ENCODE measurements at places on chromosomes 6 and 20.

DNA sequence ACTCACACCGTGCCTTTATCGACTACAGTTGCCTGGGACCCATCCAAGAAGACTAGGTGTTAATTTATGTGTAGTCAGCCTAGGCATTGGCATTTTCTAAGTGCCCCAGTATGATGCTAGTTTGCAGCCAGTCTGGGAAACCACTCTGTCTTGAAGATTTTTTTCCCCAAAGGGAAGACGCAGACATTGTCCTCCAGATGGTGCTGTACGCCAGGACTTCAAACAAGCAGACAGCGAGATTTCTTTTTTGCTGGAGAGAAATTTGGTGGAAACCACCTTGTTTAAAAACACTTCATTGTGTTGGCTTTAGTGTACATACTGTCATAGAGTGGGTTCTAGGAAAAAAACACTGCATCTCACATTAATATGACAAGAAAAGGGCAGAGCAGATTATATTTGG is 30.0 kb downstream of the ALDH5A1 start:
- no peak for DNase-seq

- DNase-seq: no peak
These were observed 444.2 kb downstream of the CDH26 start for GRCh38 chr20:60402189-60403058.

DNA sequence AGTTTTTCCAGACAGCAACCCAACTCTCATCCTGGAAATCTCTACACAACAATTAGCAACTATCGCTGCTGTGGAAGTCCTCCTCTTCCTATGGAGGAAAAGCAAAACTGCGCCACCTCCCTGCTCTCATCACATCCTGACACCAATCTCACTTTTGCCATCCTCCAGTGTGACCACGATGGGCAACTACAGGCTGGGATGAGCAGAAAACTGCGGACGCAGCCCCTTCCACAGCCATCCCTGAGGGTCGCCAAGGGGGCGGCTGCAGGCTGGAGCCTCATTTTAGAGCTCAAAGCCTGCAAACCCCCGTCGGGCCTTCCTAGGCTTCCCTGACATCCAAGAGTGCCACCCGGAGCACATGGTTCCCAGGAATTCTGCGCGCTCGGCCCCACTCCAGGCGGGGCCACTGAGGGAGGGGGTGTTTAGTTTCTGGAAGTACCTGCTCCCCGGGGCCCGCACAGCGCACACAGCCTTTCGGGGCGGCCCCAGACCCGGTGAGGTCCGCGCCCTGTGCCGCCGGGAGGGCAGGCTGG is 1.2 kb downstream of the TCFL5 start:
- no peak for DNase-seq

DNA sequence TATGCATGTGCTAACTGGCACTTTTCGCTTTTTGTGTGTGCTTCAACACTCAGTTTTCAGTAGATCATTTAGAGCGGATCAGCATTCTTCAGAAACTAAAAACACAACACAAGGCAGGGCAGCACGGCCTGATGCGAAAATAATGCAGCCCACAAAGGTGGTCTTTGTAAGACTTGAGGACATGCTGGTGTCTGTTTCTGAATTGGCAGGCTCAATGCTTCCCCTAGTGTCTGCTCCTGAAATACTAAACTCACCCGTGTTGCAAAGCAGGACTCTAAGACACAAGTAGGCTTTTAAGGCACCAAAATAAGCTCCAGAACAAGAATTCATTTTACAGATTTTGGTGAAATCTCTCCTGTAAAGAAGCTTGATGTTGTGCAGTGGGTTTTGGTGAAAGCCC is 676.5 kb downstream of the TENT5A start:
- DNase-seq: no peak

GRCh38 chr6:90078513-90079289 is 184.4 kb downstream of the GJA10 start:
- no peak for DNase-seq

DNA sequence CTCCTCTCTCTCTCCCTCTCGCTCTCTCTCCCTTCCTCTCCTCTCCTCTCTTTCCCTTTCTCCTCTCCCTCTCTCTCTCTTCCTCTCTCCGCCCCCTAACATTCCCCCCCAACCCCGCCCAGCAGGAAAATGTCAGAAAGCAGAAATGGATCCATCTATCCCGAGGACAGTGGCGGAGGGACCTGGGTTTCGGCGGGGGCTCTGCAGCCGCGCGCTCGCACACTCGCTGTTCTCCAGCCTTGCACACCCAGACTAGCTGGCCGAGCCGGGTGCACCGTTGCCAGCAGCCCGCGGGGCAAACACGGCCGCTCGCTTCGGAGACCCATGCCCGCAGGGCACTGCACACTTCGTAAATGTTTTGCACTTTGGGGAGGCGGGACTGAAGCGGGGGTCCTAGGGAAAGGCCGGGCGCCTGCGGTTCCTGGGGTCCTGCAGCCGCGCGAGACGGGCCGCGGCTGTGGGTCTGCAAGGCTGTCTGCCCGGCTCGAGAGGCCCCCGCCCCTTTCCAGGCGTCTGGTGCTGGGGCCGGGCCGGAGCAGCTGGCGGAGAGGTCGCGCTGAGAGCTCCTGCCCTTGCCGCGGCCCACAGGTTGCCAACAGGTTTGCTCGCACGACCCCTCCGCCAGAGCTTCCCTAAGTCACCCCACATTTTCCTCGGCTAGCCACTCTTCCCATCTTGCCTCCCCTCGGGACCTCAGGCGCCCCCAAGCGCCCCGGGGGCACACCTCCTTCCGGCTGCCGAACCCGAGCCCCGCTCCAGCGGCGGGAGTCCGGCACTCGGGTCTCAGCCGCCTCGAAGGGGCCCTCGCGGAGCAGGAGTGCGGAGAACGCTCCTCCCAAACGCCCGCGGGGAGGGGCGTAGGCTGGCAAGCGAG is 818 bp upstream of the MDGA1 start:
- DNase-seq: peak; percentile 41

DNA sequence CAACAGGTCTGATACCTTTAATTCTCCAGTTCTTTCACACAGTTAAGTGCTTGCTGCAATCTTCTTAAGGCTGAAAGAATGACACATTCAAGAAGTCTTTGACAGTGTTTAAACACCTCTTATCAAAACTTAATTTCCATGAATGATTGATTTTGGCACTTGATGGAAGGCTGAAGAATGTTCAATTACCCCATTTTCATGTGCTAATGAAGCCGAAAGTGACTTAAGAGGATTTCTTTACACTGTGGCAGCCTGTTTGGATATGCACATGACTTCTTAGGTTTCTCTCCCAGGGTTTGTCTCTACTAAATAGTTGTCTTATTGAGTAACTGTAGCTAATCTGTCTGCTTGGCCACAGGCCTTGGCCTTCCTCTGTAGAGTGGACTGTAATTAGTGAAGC is 81.1 kb upstream of the PRDM1 start:
- no peak for DNase-seq

- no peak for DNase-seq
These were observed 492.4 kb upstream of the MARCKS start for GRCh38 chr6:113364766-113365165.

DNA sequence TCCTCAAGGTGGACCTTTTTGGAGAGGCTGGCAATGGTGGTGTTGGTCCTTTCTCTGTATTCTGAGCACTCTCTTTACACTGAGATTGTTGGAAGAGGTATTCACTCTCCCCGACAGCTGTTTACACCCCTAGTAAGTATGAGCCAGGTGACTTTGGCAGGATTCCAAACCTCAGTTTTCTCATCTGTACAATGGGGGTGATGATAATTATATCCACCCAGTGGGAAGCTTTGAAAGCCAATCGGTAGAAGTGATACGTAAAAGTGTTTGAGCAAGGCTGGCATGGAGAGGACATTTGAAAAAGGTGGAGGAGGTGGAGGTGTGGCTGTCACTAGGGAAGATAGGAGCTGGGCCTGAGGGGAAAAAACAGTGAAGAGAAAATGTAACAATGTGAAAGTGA is 35.5 kb downstream of the ISM1 start:
- no peak for DNase-seq

DNA sequence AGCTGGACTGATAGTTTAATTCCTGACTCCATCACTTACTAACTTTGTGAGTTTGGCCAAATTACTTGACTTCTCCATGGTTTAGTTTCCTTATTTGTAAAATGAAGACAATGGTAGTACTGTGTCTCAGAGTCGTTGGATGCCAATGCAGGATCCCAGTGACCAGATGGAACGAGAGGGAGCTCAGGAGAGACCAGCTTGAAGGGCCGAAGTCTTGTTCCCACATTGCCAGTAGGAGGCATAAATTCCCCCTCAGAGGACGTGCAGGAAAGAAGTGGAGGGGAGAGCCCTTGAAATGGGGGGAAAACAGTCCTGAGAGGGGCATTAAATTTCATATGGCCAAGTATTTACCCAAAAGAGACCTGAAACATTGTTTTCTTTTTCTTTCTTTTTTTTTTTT is 2.1 kb upstream of the MUC22 start:
- DNase-seq: no peak

- DNase-seq: no peak
These were observed 73.9 kb upstream of the TGM3 start for GRCh38 chr20:2221921-2222320.

DNA sequence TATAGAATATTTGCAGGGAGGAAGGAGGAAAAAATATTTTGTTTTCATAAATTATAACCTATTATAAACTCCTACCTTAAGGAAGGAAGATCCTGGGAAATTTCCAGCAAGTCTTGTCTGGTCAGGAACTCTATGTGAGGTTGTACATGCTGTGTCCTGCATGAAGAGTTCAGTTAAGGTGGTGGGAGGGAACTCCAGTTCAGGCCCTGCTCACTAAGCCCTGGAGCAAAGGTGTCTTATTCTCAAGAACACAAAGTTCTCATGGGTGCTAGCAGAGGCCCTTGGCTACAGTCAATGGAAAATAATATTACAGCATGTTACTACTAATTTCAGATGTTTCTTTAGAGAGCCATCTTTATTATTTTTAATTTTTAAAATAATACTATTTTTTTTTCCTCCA is 3.8 kb upstream of the OGFRL1 start:
- no peak for DNase-seq

GRCh38 chr6:137680705-137681346 is 186.2 kb upstream of the TNFAIP3 start:
- DNase-seq: no peak

DNA sequence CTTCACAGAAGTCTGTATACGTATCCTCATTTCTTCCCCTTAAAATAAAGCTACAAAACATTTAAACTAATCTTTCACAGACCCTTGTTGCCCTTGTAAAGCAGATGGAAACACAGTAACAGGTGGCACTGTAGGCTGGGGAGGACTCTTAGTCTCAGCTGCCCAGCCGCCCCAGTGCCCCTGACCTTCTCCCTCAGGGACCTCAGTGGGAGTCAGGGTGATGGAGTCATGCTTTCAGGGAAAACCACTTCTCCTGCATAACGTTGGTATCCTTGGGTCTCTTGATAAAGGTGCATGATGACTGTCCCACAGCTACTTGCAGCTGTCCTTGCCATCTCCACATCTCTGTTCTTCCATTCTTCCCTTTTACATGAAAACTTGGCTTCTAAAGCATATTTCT is 198.6 kb downstream of the CDKAL1 start:
- DNase-seq: no peak

- no peak for DNase-seq
These were observed 103.0 kb upstream of the RREB1 start for GRCh38 chr6:7004581-7005297.

- DNase-seq: no peak
These were observed 33.1 kb upstream of the RNF8 start for GRCh38 chr6:37320646-37321045.

DNA sequence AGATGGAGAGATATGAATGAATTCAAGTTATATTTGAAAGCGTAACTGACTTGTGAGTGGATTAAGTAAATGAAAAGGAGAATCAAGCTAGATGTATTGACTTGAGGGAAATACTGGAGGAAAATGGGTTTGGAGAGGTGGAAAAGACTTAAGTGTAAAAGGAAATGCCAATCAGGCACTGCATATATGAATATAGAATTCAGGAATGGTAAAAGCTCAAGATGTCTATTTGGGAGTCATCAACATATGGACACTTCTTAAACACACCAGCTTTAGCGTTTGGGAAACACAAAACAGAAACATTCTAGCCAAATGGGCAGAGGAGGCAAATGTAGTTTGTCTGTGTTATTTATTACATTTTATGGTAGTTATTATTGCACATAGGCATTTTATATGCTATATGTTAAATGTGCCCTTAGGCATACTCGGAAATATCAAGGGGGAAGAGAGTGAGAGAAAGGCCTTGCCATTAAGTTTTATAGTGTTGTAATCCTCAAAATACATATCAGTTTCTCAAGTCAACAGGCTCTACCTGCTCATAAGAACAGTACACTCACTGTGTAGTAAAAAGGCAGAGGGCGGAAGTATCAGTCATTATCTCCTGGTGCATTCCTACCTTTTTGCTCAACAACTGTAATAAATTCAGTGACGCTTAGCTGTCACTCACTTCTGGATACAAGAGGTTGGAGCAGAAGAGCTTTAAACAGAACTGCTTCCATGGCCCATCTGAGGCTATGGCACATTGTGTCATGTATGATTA is 33.7 kb upstream of the ME1 start:
- DNase-seq: no peak

- no peak for DNase-seq
These were observed 101.8 kb upstream of the NHSL1 start for GRCh38 chr6:138601128-138601527.

- no peak for DNase-seq
These were observed 637 bp downstream of the ABHD12 start for GRCh38 chr20:25389858-25390537.

DNA sequence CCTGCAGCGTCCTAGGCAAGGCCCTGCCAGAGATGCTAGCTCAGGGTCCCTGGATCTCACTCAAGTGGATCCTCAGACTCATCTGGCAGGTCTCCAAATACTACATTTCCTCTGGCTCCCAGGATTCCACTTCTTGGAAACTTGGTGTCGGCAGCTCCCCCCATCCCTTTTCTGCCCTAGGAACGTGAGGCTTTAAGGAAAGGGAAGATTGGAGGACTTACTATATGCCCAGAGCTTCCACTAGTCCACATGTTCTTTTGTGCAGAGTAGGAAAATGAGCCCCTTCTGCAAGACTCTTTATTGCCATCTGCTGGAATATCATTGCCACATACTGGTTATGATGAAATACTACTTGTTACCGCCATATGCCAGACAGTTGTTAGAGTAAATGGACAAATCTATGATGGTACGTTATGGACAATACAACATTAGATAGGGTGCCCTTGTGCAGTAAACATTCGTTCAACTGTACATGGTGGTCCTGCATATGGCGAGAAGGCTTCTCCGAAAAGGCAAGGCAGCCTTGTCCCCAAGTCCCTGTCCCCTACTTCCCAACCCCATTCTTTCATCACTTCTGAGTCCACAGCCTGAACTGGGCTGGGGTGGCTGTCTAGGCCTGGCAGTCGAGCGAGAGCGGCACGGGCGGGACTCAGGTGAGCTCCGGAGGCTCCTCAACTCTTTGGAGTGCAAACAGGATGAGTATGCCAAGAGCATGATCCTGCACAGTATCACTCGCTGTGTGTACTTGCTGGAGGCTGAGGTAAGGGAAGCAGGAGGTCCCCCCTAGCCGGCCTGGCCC is 780 bp downstream of the ARMC12 start:
- DNase-seq: no peak

DNA sequence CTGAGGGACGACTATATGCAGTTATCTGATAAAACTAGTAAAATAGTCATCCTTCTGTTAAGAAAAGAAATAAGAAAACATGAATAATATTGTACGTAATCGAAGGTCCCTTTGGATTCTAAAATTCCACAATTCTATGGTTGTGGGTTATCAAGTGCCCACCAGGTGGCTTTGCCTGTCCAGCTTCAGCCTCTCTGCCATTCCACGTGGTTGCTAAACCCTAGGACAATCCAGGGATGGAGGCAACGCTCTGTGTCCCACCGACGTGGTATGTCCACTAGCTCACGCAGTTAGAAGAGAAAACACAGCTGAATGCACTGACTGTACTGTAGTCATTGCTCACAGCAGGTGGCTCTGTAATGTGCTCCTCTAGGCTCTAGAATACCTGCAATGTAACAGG is 349.3 kb downstream of the FARS2 start:
- DNase-seq: no peak
